ENCODE measurements at places on chromosomes 5 and 9.
A peak's percentile ranks its signal among the peaks of the same experiment; 100 is the strongest.

DNA sequence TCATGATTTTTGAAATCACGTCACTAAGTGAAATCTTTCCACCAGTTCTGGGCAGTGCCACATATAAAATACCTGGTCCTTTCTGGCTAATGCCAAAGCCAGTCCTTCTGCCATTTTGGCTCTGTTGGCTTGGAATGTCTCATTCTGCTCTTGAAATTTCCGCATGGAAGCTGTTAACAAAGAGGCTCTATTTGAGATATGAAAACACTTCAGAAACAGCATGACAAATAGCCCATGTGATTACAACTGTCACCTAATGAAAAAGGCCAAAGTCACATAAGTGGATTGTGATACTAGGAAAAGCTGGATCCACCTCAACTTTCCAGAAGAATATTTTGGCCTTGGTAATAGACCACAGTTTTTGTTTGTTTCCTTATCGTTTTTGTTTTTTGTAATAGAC is 12.8 kb downstream of the GOLGA1 start:
- DNase-seq = no peak

DNA sequence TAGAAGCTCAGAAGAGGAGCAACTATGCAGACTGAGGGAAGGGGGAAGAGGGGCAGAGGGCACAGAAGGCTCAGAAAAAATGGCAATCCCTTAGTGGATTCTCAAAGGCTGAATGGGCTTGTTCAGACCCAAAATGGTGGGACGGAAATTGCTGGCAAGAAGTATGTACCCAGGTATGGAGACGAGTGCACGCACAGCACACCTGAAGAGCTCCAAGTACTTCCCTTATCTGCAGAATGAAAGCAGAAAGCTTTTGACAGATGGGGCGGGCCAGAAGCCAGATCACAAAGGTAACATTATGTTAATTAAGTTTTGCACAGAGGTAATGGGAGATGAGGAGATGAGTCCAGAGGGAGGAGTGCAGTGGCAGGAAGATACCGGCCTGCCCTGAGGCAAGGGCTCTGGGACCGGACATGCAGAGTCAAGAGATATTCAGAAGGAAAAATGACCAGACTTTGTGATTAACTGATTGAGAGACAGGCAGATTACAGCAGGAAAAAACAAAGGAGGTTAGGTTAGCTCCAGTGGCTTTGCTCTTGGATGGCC is 138.1 kb upstream of the PIK3R1 start:
- no peak for DNase-seq

- DNase-seq = peak; percentile 93
These were observed 48.7 kb downstream of the RXRA start for GRCh38 chr9:134375011-134375390.

DNA sequence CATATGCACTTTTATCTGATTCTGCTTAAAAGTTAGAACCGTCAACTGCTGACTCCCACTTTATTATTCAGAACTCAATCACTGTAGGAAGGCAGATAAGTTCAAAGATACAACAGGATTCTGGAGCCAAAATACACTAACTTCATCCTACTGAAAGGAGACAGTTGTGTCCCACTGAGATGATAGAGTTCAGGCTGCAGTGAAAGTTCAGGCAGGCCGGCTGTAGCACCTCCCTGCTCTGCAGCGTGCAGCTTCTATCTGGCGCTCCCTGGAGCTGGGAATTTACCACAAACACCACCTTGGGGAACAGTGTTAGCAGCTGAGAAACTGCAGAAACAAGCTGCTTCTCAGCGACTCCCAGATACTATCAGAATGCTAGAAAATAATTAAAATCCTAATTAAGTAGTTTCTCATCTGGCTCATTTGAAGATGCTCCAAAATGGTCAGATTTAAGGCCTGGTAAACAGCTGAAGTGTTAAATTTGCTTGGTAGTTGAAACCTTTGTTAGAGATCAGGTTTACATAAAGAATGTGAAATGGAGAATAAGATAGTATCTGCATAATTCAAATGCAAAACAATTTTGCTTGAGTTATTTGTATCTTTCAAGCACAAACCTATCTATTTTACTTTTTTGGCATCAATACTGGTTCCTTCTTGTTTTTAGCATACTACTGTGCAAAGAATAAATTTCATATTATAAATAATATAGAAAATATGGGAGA is 52.3 kb upstream of the CNTLN start:
- no peak for DNase-seq

DNA sequence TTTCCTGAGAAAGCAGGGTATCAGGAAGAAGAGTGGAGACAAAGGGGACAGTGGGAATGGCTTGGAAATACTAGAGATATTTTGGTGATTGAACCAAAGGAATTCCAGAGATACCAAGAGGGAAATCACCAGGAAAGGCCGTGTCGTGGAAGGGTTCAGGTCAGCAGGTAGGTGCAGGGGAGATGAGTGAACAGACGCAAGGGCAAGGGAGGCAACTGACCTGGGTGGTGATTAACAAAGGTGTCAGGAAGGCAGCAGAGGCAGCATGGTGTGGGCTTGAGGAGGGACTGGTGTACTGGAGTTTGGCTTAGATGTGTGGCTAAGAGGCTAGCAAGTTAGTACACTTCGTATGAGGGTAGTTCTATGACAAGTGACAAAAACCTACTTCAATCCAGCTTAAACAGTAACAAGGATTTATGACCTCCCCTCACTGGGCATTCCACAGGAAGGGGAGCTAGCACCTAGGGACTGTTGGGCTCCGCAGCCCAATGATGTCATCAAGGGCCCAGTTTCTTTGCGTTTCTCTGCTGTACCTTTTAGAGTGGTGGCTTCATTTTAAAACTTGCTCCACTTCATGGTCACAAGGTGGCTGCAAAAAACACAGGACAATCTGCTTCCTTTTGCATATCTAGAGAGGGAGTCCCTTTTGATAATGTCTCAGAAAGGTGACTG is 37.0 kb downstream of the INIP start:
- DNase-seq = no peak

- DNase-seq = peak; percentile 84
These were observed 63.0 kb upstream of the CTSL start for GRCh38 chr9:87662808-87663528.

DNA sequence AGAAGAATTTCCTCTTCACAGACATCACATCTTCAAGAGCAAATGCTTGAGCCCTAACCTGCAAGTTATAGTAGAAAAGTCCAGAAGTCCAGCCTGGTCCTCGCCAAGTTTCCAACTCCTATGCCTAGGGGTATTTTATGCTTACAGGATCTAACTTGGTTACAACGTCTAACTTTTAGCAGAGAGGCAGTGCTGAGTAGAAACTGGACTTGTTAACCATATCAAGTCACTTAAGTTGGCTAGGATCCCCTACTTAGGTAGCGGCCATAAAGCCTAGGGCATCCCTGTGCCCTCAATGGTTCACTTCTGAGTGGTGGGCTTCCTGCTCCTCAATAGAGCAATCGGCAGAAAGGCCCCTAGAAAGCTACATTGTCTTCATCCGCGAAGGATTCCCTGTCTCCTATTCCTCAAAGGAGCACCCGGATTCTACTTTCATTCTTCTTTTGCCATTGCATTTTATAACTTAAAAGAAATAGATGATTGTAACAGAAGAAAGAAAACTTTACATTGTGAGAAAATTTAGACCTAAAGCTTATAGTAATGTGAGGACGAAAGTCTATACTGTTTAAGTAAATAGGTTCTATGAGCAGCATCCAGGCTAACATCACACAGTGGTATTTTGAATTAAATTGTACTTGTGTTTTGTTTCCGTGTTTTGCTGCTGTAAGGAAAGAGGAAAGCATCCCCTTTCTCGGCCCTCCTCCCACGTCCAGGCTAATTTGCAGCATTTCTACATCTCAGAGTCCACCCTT is 1.3 kb upstream of the MTAP start:
- no peak for DNase-seq

DNA sequence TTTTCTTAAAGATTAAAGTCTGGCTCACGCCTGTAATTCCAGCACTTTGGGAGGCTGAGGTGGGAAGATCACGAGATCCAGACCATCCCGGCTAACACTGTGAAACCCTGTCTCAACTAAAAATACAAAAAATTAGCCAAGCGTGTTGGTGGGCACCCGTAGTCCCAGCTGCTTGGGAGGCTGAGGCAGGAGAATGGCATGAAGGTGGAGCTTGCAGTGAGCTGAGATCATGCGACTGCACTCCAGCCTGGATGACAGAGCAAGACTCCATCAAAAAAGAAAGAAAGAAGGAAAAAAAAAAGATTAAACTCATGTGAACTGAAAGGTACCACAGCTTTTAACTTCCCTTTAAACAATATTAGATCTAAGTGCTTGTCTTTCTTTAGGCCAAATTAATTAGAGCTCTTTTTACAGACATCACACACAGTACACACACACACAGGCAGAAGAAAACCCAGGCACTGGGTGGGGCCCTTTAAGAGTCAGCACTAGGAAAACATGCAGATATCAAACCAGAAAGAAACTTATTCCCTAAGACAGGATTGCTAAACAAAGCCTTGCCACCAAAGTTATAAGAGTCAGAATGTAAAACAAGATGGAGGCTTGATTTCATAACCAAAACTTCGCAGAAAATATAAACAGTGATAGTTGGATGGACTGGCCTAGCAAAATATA is 29.3 kb upstream of the UHRF2 start:
- no peak for DNase-seq

- DNase-seq = no peak
These were observed 588.8 kb downstream of the BNC2 start for GRCh38 chr9:16281707-16282106.

GRCh38 chr5:112163435-112163834 is 255.6 kb downstream of the EPB41L4A start:
- no peak for DNase-seq

- no peak for DNase-seq
These were observed 170.0 kb upstream of the RASA1 start for GRCh38 chr5:87097664-87098063.

- peak; percentile 43 for DNase-seq
These were observed 182.8 kb downstream of the SPOCK1 start for GRCh38 chr5:137316346-137316736.

- DNase-seq = no peak
These were observed 525.8 kb upstream of the FTMT start for GRCh38 chr5:121325930-121326329.

DNA sequence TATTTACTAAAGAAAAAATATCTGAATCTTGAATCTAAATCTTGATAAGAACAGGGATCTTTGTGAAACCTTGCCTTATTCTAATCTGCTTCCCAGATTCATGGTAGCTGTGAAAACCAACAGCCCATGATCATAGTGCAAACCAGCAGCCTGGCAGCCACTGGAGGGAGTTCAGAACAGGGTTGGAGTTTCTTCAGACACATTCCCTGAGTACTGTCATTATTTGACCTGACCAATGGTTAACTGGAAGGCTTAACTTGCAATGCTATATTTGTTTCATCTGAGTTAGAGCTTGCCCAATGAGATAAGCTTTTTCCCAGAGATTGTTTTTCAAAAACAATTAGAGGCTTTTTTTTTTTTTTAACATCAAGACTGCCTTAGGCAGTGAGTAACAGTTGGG is 47.8 kb downstream of the LOX start:
- DNase-seq = no peak

DNA sequence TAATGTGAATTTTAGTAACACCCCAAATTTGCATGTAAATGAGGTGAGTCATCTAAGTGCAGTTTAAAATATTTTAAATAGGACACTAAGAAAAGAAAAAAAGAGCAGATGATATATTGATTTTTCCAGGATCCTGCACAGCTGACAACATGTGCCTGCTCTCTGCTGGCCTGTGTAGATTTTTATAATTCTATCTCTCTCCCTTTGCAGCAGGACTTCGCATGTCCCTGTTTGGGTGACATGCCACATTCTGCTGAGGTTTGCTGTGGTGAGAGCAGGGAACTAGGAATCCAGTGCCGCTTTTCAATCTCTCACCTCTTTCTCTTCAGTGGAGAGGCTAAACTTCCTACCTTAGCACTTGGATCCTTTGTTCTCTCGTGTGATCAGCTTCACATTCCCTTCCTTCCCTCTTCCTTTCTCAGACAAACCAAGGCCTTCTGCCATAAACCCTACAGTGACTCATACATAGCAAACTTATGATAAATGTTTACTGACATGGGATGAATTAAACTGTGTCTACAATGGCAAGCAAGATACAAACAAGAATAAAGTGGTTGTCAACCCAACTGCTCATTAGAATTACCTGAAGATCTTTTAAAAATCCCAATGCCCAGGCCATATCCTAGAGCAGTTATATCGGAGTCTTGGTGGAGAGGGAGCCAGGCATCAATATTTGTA is 198.8 kb upstream of the EFNA5 start:
- no peak for DNase-seq

GRCh38 chr9:18490641-18491370 is 16.9 kb downstream of the ADAMTSL1 start:
- DNase-seq = no peak

DNA sequence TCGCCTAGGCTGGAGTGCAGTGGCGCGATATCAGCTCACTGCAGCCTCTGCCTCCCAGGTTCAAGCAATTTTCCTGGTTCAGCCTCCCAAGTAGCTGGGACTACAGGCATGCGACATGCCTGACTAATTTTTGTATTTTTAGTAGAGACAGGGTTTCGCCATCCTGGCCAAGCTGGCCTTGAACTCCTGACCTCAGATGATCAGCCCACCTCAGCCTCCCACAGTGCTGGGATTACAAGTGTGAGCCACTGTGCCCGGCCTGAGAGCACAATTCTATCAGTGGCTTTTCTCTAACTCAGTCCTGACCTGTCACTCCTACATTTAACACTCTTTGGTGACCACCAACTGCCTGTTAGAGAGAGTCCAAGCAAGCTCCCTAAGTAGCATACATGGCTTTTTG is 82.7 kb upstream of the SPOCK1 start:
- no peak for DNase-seq

DNA sequence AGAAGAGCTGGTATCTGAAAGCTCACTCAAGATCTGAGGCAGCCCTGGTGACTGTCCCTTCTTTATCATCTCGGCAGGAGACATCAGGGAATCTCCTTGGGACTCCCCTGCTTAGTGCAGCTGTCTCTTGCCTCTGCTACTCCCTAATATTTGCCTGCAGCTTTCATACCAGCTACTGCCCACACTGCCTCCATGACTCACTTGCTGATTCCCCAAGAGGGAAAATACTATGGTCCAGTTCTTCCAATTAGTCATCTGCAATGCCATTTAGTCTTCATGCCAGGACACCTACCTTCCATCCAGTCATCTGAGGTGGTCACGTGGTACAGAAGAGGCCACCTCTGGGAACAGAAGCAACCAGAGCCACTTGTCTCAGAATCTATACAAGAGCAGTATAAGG is 270.8 kb downstream of the NTRK2 start:
- no peak for DNase-seq
